Non-pigmented ciliary epithelial cell (primary cell): ENCODE measurements at places on chromosomes 6 and 20.

- DNase-seq, result no peak
These were observed 48.6 kb downstream of the MOCS1 start for GRCh38 chr6:39885691-39886090.

GRCh38 chr20:8152847-8153246, 20.8 kb downstream of the PLCB1 start:
- no peak for DNase-seq

DNA sequence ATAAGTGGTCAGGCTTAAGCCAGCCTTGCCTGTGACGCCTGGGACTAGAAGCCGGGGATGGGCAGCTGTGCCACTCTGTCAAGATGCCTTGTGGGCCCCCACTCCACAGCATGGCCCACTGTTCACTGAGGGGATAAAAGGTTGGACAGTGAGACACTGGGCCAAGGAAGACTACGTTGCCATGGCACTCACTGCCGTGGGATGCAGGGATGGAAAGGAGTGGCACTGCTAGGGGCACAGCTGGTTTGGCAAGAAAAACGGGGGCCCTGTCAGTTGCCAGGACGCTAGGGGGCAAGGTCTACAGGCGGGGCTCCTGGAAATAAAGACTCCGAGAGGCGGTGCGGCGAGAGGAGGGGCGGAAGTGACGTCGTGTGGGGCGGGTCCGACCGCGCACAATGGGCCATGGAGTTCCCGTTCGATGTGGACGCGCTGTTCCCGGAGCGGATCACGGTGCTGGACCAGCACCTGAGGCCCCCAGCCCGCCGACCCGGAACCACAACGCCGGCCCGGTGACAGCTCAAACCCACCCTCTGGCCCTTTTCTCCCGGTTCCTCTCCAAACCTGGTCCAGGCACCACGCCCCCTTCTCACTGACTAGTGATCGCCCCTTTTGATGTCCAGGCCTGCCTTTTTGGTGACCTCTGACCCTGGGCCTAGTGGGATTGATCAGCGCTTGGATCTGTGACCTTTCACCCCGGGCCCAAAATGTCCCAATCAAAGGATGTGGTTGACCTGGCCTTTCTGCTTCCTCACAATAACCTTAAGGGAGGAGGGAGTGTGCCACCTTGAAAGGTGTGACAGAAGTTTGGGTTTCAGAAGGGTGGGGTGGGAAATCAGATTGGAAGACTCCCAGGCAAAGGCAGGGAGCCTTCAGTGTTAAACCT, at the start of gene ATAT1:
TSS of gene ATAT1 (plus strand) at position 391 of the 883 bp plus-strand sequence.
- no peak for DNase-seq

DNA sequence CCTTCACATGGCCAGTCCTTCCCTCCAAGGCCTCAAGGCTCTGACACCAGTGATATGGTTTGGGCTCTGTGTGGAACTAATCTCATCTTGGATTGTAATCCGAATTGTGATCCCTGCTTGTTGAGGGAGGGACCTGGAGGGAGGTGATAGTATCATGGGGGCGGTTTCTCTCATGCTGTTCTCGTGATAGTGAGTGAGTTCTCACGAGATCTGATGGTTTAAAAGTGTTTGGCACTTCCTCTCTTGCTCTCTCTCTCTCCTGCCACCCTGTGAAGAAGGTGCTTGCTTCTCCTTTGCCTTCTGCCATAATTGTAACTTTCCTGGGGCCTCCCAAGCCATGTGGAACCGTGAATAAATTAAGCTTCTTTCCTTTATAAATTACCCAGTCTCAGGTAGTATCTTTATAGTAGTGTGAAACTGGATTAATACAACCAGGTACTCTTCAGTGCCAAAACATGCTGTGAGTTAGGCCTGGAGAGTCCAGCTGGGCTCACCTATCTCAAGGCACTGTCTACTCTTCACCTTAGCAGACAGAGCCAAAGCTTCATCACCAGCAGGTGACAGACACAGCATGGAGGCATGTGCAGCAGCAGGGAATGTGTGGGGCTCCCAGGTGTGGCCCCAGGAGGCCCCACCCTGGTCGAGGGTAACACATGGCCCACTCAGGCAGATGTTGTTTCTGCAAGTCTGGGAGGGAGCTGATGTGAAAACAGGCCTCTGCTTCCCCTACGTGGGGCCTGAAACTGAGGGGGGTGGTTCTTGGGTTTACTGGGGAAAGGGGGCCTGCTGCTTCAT, 97.5 kb upstream of the CDYL start:
- no peak for DNase-seq

- no peak for DNase-seq
These were observed 13.3 kb downstream of the DNMT3B start for GRCh38 chr20:32775336-32775991.

- DNase-seq, result no peak
These were observed 747.2 kb downstream of the KHDRBS2 start for GRCh38 chr6:61538801-61539200.

DNA sequence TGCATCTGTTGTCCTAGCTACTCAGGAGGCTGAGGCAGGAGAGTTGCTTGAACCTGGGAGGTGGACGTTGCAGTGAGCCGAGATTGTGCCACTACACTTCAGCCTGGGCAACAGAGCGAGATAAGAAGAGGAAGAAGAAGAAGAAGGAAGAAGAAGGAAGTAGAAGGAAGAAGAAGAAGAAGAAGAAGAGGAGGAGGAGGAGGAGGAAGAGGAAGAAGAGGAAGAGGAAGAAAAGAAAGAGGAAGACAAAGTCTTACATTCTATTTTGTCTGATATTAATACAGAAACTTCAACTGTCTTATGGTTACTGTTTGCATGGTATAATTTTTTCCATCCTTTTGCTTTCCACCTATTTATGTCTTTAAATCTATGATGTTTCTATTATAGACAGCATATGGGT, 7.2 kb upstream of the NELFCD start:
- no peak for DNase-seq

- DNase-seq, result no peak
These were observed 10.7 kb downstream of the ZFAND3 start for GRCh38 chr6:37830225-37830624.

- no peak for DNase-seq
These were observed 125.2 kb downstream of the BMP2 start for GRCh38 chr20:6892724-6893123.

GRCh38 chr6:52482903-52483670, 62.9 kb downstream of the EFHC1 start:
- no peak for DNase-seq

- DNase-seq, result no peak
These were observed 38.3 kb downstream of the MAP7 start for GRCh38 chr6:136511926-136512325.

- DNase-seq, result no peak
These were observed 6.9 kb upstream of the BLCAP start for GRCh38 chr20:37534401-37535157.

DNA sequence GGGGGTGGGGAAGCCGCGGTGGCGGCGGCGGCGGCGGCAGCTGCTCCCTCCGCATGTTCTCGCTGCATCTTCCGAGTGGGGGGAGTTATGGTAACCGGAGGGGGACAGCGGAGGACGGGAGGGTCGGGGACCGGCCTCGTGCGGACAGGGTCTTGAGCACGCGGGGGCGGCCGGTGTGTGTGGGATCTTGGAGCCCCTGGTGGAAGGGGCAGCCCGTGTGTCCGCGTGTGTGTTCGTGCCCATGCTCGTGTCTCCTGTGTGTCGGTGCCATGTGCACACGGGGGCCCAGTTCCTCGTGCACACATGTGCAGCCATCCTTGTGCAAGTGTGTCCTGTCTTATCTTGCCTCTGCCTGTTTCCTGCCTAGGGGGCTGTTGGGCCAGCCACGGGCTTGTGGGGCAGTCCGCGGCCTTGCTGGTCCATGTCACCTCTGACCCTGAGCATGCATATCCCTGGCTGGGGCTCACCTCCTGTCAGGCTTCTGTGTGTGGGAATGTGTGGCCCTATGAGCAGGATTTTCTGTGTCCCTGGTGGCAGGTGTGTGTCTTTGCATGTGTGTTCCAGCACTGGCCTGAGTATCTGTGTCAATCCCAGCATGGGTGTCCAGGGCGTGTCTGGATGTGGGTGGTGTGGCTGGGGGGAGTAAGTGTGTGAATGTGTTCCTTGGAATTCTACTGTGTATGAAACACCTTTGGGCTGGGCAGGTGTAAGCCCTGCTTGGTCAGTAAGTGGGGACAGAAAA, 8.5 kb downstream of the SYNGAP1 start:
- no peak for DNase-seq

GRCh38 chr20:5309971-5310370, 6.8 kb downstream of the PROKR2 start:
- DNase-seq, result peak; percentile 10

GRCh38 chr6:164045082-164045481, 630.6 kb downstream of the QKI start:
- DNase-seq, result no peak

- DNase-seq, result no peak
These were observed 6.0 kb downstream of the RFX6 start for GRCh38 chr6:116883005-116883404.

GRCh38 chr20:47350181-47350550, 6.3 kb downstream of the ZMYND8 start:
- no peak for DNase-seq

- no peak for DNase-seq
These were observed 677.2 kb upstream of the SLC35B3 start for GRCh38 chr6:9112544-9112943.

DNA sequence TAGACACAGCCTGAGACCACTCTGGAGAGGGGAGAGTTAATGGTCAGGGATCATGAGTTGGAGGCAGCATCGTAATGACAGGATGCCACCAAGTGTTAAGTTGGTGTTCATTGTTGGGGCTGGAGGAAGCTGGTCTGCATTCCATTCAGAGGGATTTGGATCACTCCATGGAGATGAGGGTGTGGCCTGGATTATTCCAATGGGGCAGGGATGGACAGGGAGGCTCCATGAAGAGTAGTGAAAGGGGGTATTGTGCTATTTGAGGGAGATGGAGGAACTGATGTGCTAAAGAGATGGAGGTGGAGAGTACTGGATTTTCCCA, 1.1 kb downstream of the SAPCD1 start:
- DNase-seq, result no peak

GRCh38 chr20:49835031-49835430, 22.4 kb downstream of the SLC9A8 start:
- no peak for DNase-seq

GRCh38 chr6:110217266-110217665, 37.0 kb downstream of the CDC40 start:
- no peak for DNase-seq
